Psoas muscle (tissue), 8 donors: ENCODE measurements at places on chromosomes 2 and 18. TPM values are rescaled to one million over a fixed set of nuclear protein-coding genes. Genes with fewer than 3 reads are reported as not detected.

DNA sequence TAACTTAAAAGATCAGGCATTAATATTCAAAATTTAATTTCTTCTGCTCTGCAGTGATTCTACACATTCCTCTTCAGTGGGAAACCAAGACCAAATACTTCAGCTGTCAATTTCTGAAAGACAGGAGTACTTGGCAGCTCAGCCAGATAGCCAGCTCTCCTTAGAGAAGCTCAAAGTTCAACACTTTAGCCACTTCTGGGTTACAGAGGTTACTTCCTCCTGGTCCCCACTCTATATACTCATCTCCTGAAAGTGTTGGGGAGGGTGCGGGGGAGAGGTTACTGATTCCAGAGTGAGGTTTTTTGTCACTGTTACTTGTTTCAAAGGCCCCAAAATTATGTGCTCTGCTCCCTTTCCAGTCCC lies 4.1 kb downstream of the CYTIP start:
- no peak for DNase-seq

- no peak for DNase-seq
Measured at GRCh38 chr2:105763076-105763475, 18.4 kb downstream of the NCK2 start.

GRCh38 chr2:102284611-102285010 lies 26.8 kb upstream of the IL1RL1 start:
- no peak for DNase-seq

The CFC1B gene
- total RNA-seq = not detected

The NTSR2 gene
- 0.22 TPM for total RNA-seq

The NRP2 gene
- 6.9 TPM for total RNA-seq

- no peak for DNase-seq
Measured at GRCh38 chr2:64414736-64415435, 39.1 kb upstream of the LGALSL start.

The ZNF804A gene
- total RNA-seq = not detected

The CTAGE1 gene
- not detected for total RNA-seq
